Fibroblast of skin of back (primary cell): ENCODE measurements at places on chromosomes 5 and 9.
A peak's percentile ranks its signal among the peaks of the same experiment; 100 is the strongest.

GRCh38 chr9:115016344-115016743 lies 86.0 kb upstream of the TNFSF8 start:
- DNase-seq: no peak

DNA sequence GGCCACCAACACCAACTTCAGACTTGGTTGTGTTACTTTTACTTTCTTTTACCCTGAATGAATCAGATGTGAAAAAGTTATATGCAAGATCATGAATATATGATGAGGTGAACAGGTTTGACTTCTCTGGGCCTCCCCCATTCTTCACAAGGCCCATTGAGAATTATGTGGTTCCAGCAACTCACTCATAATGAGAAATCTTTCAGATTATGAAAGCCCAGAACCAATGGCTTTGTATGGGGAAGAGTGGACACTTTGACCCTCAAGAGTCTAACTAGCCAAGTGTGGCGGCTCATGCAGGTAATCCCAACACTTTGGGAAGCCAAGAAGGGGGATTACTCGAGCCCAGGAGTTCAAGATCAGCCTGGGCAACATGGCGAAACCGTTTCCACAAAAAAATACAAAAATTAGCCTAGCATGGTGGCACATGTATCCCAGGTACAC lies 16.1 kb upstream of the LNPEP start:
- no peak for DNase-seq

DNA sequence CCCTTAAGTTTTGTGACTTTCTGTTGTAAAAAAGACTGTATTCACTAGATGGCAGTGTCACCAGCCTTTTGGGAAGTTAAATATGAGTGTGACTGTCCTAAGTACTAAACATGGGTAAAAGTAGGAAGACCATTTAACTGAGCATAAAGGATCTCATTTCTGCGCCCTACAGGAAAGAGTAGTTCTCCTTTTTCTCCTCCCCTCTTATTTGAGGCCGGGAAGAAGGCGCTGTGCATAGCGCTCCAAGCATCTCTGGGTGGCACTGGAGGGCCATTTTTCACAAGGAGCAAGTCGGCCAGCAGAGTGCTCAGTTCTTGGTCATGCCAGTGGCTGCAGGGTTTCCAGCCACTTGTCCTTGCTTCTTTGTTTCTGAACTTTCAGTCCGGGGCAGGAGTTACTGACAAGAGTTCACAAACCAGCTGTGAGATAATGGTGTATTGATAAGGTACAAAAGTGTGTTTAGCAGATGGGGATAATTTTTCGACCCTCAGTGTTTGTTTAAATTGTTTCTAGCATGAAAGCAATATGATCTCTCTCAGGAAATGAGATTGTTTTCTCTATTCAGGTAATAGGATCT lies 227.6 kb upstream of the DMRT1 start:
- DNase-seq: peak; percentile 85

DNA sequence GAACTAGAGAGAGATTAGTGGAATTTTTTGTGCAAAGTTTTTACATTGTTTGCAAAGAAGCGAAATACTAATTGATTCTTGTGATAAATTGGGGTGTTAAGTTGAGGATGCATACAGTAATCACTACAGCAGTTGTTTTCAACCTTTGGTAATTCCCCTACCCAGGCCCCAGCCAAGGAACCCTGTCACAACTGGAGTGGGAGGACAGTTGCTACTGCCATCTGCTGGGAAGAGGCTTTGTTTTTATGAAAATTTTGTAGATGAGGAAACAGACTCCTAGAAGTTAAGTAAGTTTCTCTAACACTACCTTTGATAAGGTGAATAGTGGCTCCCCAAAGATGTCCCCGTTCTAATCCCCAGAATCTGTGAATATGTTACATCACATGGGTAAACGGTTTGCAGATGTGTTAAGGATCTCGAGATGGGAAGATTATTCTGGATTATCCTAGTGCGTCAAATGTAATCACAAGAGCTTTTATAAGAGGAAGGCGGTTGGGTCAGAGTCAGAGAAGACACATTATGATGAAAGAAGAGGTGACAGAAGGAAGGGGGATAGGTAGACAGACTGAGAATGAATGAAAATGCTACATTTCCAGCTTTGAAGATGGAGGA lies 34.0 kb upstream of the PPP1R2B start:
- peak; percentile 46 for DNase-seq

- DNase-seq: no peak
Observed at GRCh38 chr5:154608531-154609011, 130.5 kb upstream of the HAND1 start.

GRCh38 chr5:34791761-34792244 lies 47.2 kb upstream of the TTC23L start:
- DNase-seq: peak; percentile 70

- DNase-seq: no peak
Observed at GRCh38 chr9:28045051-28045450, 471.8 kb upstream of the C9orf72 start.

- no peak for DNase-seq
Observed at GRCh38 chr5:42989190-42989589, 50.9 kb downstream of the ANXA2R start.

DNA sequence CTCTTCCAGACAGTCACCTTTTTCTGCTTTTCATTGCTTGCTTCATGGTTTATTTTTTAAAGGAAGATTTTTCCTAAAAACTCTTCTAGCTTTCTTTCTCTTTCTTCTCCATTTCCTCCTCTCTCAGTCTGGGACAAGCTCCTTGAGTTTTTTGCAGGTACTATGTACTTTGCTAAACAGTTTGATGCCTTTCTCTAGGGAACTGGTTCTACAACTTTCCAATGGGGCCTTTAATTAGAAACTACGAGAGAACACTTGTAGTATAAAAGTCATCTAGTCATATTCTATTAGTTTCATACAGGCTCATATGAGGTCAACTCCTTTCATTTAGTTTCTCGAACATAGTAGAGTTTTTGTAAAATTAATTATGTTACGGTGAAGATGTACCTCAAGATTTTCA lies 189.6 kb downstream of the DOCK8 start:
- no peak for DNase-seq

- peak; percentile 76 for DNase-seq
Observed at GRCh38 chr9:121566481-121567465, 67.1 kb upstream of the GGTA1 start.

DNA sequence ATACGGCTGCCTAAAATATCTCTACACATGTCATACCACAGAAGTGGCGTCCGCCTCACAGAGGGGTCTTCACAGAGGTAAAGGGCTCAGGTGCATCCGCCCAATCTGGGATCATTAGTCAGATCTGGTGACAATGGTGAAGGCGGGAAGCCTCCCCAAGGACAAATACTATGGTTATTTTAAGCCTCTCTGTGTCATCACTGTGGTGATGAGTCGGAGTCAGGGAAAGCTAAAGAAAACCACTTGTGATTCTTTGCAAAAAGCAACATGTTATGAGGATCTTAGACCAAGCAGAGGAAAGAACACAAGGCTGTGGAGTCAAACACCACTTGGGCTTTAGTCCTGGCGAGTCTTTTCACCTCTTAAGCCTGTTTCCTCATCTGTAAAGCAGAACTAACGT lies 190.4 kb downstream of the DRD1 start:
- peak; percentile 56 for DNase-seq
